Stomach (tissue), 19 donors: ENCODE measurements at places on chromosomes 1 and 21. TPM values are rescaled to one million over a fixed set of nuclear protein-coding genes. Genes with fewer than 3 reads are reported as not detected.
A peak's percentile ranks its signal among the peaks of the same experiment; 100 is the strongest.

DNA sequence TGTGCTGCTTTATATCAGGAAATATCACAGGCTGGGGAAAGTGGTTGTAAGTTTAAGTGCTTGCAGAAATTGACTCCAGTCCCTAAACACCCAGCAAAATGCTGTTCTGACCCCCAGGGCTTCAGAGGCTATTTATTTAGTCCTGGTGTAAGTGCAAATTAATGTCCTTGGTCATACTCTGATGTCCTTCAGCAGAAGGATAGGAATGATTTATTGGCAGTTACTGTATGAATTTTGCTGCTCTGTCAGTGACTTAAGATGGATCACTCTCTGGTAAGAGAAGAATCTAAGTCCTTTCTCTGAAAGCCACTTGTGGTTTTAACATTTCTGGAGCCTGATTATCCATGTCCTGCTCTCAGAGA, 21.9 kb downstream of the FAM20B start:
- H3K4me3 ChIP-seq = no peak overlapping the region
- H3K36me3 ChIP-seq = no peaks in the 10 kb centered on the region
- H3K4me1 ChIP-seq = peaks cover 10% of the 10 kb centered on the region
- H3K27me3 ChIP-seq = no peaks in the 10 kb centered on the region
- H3K27ac ChIP-seq = no peak overlapping the region
- no peak for DNase-seq

OR2T35 gene
- not detected for total RNA-seq

GRCh38 chr1:227869279-227869842, 53.9 kb downstream of the PRSS38 start:
- no peaks in the 10 kb centered on the region for H3K4me1 ChIP-seq
- H3K27me3 ChIP-seq = peaks cover 5% of the 10 kb centered on the region
- no peak overlapping the region for H3K27ac ChIP-seq
- no peak overlapping the region for H3K4me3 ChIP-seq

PTGER3 gene
- 13.0 TPM for total RNA-seq

- no peaks in the 10 kb centered on the region for H3K4me1 ChIP-seq
- no peak for DNase-seq
- H3K36me3 ChIP-seq = no peaks in the 10 kb centered on the region
- H3K27me3 ChIP-seq = no peaks in the 10 kb centered on the region
Observed at GRCh38 chr21:18743531-18743930, 339.9 kb upstream of the TMPRSS15 start.

DNA sequence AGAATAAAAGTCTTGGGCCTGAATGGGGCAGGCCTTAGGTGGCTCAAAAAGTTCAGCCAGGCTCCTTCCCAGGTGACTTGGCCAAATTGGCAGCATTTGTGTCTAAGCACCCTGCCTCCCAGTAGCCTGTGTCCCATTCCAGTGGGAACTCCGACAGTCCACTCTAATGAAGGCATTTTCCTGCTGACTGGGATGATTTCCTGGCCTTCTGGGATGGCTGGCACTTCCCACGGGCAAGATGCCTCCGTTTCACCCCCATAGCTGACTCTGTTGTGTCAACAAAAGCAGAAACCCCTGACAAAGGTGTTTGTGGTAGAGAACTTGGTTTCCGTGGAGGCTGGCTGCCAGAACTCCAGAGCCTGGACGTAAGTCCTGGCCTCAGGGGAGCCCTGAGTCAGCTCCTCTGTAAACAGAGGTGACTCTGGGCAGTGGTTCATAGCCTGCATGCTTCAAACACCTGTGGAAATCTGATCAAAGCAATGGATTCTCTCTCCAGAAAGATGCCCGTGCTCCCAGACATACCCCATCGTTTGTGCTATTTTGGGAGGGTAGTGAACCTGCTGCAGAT, 36.6 kb downstream of the WNT3A start:
- H3K27ac ChIP-seq = no peak overlapping the region
- no peaks in the 10 kb centered on the region for H3K27me3 ChIP-seq
- H3K4me3 ChIP-seq = no peak overlapping the region
- H3K36me3 ChIP-seq = no peaks in the 10 kb centered on the region
- DNase-seq = no peak

KHDC4 gene
- 126 TPM for total RNA-seq

- H3K36me3 ChIP-seq = no peaks in the 10 kb centered on the region
- H3K27ac ChIP-seq = no peak overlapping the region
- peaks cover 15% of the 10 kb centered on the region for H3K4me1 ChIP-seq
- H3K27me3 ChIP-seq = no peaks in the 10 kb centered on the region
Observed at GRCh38 chr1:210244746-210245367, 12.3 kb downstream of the SERTAD4 start.

DNA sequence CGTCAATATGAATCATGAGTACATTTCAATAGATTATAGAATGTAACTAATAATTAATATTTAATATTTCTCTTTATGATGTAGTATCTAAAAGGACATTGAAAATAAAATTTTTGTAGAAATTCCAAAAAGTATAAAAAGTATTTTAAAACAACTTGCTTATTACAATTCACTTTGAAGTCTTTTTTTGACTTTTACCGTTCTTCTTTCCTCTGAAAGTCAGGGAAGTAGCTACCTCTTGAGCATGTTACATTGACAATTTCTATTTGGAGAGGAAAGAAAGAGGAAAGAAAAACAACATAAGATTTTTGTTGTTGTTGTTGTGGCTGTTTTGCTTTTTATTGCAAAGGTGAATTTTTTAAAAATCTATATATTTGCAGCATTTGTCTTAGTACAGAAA, 1.3 kb downstream of the PTPRC start:
- H3K27ac ChIP-seq = peak overlapping the region; percentile 71
- H3K27me3 ChIP-seq = no peaks in the 10 kb centered on the region
- no peaks in the 10 kb centered on the region for H3K36me3 ChIP-seq
- DNase-seq = no peak

DNA sequence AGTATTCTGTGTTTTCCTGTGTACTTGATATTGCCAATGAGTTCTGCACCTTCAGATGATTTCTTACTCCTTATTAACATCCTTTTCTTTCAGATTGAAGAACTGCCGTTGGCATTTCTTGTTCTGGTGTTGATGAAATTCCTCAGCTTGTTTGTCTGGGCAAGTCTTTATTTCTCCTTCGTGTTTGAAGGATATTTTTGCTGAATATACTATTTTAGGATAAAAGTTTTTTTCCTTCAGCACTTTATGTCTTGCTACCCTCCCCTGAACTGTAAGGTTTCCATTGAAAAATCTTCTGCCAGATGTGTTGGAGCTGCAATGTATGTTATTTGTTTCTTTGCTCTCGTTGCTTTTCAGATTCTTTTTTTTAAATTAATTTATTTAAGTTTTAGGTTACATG, 265.9 kb downstream of the HHAT start:
- no peak overlapping the region for H3K27ac ChIP-seq
- no peaks in the 10 kb centered on the region for H3K27me3 ChIP-seq
- no peaks in the 10 kb centered on the region for H3K4me1 ChIP-seq
- H3K4me3 ChIP-seq = no peak overlapping the region
- DNase-seq = no peak

SAMD13 gene
- total RNA-seq = 7.5 TPM

CD1B gene
- total RNA-seq = not detected

RGS8 gene
- total RNA-seq = not detected

DNA sequence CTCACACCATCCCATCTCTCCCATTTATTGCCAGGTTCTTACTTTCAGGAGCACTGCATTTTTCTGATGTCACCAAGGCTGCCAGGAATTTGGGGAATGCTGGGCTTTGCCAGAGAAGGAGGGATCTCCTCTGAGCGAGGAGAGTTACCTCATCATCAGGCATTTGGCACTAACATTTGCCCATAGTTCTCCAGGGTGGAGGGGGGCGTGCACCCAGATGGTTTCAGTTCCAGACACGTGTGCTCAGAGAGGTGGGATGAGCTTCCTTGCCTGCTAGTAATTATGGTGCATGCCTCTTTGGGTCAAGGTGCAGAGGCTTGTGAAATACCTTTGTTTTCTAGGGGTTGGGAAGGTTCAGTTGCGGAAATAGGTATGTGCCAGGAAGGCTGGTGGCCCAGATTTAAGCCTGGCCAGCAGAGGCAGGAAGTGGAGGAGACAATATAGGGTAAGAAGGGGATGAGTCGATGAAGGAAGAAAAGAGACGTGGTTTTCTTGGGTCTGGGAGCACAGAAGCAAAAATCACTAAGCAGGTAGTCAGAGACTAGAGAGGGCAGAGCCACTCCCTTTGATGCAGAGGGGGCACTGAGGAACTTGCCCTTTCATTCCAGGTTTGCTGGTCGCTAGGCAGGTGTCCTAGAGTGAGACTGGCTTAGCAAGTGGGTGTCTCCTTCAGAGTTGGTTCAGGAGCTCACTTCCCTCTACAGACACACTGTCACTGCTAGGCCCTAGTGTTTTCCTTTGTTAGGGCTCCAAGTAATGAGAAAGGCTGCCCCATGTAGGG, 7.2 kb downstream of the TUFT1 start:
- H3K27ac ChIP-seq = peak overlapping the region; percentile 78
- peaks cover 38% of the 10 kb centered on the region for H3K4me1 ChIP-seq
- H3K36me3 ChIP-seq = no peaks in the 10 kb centered on the region
- H3K27me3 ChIP-seq = no peaks in the 10 kb centered on the region

- no peak overlapping the region for H3K27ac ChIP-seq
- no peak overlapping the region for H3K4me3 ChIP-seq
- H3K27me3 ChIP-seq = no peaks in the 10 kb centered on the region
- no peak for DNase-seq
- H3K36me3 ChIP-seq = no peaks in the 10 kb centered on the region
Observed at GRCh38 chr1:62311473-62311943, 7.7 kb downstream of the KANK4 start.

DNA sequence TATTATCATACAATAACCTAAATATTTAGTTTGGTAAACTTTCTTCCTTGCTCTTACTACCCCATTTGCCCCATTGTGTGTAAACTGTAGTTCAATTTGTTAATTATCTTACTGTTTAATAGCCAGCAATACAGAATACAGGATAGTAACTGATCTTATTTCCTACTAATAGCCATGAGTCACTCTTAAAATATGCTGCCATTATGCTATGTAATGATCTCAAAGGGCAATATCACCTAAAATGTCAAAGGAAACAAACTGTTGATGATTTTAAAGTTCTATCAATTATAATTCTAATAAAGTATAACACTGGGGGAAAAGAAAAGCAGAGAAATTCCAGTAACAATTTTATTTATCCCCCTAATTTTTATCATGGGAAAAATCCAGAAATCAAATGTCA, 4.3 kb downstream of the SLC30A1 start:
- peaks cover 16% of the 10 kb centered on the region for H3K36me3 ChIP-seq
- H3K27me3 ChIP-seq = no peaks in the 10 kb centered on the region
- H3K4me1 ChIP-seq = peaks cover 54% of the 10 kb centered on the region

- no peak overlapping the region for H3K4me3 ChIP-seq
- H3K27ac ChIP-seq = no peak overlapping the region
- no peaks in the 10 kb centered on the region for H3K36me3 ChIP-seq
Observed at GRCh38 chr1:10857687-10858086, 61.2 kb upstream of the CASZ1 start.

DNA sequence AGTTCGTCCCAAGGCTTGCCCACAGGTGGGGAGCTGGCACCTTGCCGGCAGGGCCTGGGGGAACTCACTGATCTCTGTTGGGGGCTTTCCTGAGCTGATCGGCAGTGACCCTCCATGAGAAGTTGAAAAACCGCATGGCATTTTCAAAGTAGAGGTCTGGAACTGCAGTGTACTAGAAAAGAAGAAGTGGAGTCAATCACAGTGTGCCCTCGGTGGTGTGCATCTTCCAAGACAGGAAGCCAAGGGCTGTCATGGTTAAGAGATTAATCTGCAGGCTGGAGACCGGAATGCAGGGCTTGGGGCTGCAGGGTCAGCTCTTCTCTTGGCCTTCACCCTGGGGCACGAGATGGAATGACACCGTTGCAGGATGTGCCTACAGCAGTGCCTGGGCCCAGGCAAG, 56.8 kb downstream of the ECE1 start:
- no peak overlapping the region for H3K4me3 ChIP-seq
- no peaks in the 10 kb centered on the region for H3K27me3 ChIP-seq
- H3K27ac ChIP-seq = no peak overlapping the region
- no peak for DNase-seq
- H3K4me1 ChIP-seq = no peaks in the 10 kb centered on the region

GRCh38 chr1:23577056-23578004, 18.0 kb upstream of the ID3 start:
- peak overlapping the region; percentile 85 for H3K27ac ChIP-seq
- DNase-seq = peak; percentile 68
- peaks cover 34% of the 10 kb centered on the region for H3K4me1 ChIP-seq
- H3K4me3 ChIP-seq = no peak overlapping the region

DNA sequence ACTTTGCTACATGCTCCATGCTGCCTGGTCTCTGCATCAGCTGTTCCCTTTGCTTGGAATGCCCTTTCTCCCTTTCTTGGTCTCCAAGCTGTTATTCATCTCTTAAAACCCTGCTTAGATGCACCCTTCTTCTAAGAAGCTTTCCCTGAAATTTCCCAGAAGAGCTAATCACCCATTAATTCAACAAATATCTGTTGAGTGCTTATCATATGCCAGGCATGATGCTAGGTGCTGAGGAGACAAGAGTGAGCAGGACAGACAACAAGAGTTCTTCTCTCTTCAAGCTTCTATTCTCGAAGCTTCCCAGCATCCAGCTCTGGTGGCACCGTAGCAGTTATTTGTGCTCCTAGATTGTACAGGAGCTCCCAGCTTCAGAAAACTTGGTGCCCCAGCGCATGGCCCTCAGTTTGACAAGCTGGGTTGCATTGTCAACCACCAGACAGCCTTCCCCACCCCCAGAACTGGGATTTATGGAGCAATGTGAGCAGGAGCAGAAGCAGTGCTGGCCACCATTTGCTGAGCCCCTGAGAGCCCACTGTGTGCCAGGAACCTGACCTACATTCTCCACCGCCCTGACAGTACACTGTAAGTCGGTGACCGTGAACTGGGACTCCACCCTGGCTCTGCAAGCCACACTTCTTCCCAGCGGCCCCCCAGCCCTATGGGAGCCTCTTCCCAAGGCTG, 68.0 kb upstream of the ACOT11 start:
- no peak for DNase-seq
- H3K27ac ChIP-seq = no peak overlapping the region
- no peak overlapping the region for H3K4me3 ChIP-seq

DNA sequence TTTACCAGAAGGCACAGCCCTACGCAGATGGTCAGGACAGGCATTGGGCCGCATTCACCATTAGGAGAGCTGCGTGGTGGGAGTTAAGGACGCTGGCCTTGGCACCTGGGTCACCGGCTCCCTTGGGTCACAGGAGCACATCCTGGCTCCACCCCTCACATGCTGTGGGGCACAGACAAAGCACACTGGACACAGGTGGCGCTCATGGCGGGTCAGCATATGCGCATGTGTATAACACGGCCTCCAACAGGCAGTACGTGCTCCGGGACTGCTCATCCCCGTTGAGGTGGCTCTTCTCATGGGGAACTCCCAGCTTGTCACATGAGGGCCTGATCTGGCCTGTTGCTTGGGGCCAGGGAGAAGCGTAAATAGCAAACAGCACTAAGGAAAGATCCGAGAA, 25.0 kb downstream of the PGBD5 start:
- peaks cover 11% of the 10 kb centered on the region for H3K27me3 ChIP-seq
- no peak overlapping the region for H3K27ac ChIP-seq
- DNase-seq = no peak
- H3K36me3 ChIP-seq = no peaks in the 10 kb centered on the region
